ENCODE measurements at places on chromosomes 7 and 10.

DNA sequence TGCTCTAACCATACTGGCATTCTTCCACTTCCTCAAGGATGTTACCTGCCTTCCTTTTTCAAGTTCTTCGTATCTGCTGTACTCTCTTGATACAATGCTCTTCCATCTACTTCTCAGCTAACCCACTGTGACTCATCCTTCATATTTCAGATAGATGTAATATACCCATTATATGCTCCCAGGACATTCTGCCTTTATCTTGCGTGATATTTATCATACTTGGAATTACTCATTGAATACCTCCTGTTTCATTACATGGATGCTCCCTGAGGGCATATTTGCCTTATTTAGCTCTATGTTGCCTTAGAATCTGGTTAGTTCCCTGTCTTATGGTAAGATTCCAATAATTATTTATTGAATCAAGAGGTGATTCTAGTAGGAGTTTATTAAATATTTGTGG, 706.4 kb downstream of the SORCS3 start:
- DNase-seq, result no peak

GRCh38 chr7:116575853-116576252, 51.0 kb downstream of the CAV1 start:
- no peak for DNase-seq

GRCh38 chr7:16728811-16729210, 24.7 kb upstream of the TSPAN13 start:
- DNase-seq, result no peak

DNA sequence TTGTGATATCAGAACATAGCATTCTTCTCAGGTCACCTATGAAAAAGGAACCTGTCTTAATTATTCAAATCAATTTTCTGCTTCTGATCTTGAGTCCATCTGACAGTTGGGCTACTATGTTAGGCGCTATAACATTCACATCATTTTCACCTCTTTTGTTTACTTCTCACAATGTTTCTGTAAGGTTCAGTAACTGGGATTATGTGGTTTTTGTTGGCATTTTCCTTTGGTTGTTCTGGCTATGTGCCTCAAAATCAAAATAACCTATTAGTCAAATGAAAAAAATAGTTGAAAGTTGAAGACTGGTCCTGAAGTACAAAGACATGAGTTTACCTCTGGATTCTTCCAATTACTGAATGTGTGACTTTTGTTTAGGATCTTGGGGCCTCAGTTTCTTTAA, 221.3 kb upstream of the SMIM30 start:
- DNase-seq, result no peak

- DNase-seq, result no peak
Measured at GRCh38 chr10:88333248-88333630, 249.9 kb downstream of the RNLS start.

DNA sequence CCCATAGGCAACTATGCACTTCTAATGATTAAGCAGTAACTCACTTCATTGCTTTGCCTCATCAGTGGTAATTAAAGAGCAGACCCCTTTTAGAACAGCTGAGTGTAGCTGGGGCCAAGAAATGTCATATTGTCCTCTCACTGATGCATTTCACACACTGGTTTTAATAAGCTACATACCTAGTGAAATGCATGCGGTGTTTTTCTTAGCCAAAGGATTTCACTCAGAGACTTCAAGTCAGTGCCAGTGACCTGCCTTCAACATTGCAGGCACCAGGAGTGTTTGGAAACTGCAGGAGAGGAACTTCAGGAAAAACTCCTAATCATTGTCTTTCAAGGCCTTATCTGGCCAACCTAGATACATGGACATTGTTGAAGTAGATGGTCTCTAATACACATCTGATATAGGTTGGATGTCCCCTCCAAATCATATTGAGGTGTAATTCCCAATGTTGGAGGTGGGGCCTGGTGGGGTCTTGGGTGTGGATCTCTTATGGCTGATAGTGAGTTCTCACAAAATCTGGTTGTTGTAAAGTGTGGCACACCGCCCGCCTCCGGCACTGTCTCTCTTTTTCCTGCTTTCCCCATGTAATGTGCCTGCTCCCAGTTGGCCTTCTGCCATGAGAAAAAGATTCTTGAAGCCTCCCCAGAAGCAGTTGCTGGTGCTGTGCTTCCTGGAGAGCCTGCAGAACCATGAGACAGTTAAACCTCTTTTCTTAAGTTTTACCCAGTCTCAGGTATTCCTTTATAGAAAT, 252.7 kb upstream of the PLXDC2 start:
- DNase-seq, result no peak

DNA sequence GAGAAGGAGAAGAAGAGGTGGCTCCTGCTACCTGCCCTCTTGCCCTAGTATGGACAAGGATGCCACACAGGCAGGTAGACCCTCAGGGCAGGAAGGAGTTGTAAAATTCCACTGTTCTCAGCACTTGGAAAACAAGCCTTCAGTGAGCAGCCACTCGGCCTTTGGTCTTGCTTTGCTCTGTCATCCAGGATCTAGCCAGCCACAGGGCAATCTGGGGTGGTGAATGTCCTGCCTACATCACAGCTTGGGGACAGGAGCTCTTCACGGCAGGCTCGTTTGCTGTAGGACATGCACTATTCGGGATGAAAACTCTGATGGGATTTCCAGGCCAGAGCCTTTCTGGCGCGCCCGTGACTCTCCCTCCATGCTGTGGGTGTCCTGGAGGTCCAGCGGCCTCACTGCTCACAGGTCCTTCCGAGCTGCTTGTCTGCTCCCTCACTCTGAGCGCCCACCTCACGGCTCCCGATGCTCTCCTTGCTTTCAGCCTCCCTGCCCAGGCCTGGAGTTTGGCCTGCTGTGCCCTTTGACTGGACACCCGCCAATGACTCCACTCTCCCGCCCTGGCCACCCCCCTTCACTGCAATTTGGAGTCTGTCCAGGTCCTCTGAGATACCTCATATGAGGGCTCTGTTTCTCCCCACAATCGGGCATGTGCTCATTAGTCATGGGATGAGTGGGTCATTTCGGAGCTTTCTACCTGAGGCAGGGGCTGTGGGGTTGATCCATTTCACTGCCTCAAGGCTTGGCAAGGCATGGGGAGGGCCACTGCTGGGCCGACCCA, 227.2 kb upstream of the GRB10 start:
- DNase-seq, result no peak

Data from activated T-cell treated with anti-CD3 and anti-CD28 coated beads for 1 hour (primary cell).